Sciatic nerve (tissue), 2 donors: ENCODE measurements at places on chromosomes 1 and 21.

GRCh38 chr1:64701886-64702285 is 43.0 kb upstream of the RAVER2 start:
- no peak for DNase-seq

GRCh38 chr1:56256153-56257000 is 323.0 kb downstream of the PLPP3 start:
- no peak for DNase-seq

DNA sequence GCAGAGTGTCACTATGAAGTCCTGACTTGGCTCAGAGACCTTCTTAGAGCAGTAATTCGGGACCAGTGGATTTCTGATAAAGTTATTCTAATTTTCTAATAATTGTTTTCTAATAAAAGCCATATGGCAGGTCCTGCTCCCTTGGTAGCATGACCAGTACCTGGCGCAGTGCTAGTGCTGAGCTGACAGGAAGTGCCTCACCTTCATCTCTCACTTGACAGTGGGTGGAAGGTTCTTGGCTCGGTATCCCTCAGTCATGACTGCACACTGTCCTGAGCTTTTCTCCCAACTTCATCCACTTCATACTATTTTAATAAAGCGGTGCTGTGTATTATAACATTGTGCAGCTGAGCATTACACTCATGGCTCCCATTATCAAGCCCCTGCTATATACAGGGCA is 14.1 kb downstream of the VANGL1 start:
- no peak for DNase-seq

DNA sequence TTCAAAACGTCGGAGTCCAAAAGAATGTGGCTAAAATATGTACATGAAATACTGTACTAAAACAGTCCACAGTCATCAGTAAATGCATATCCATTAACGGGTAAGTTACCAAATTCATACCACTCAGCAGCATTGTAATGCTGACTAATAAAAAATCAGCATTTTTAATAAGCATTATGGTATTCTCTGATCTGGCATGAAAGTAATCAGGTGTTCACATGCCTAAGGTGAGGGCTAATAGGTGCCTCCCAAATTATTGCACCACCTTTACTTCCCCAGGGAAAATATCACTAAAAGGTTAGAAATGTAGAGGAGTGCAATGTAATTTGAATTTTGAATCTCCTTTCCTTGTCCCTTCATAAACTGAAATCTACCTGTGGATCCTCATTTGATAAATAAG is 69.6 kb upstream of the PTGS2 start:
- no peak for DNase-seq

GRCh38 chr21:33841561-33841960 is 74.0 kb downstream of the ATP5PO start:
- peak; percentile 41 for DNase-seq

- DNase-seq: no peak
Observed at GRCh38 chr21:33976082-33977016, 60.7 kb upstream of the ATP5PO start.

- no peak for DNase-seq
Observed at GRCh38 chr1:16716691-16717335, 23.5 kb upstream of the RNU1-4 start.

GRCh38 chr1:202710070-202711045 is at the start of gene SYT2:
SYT2 (minus strand) TSS chr1:202710454; CDS start chr1:202605772, 104,682 bp downstream.
- peak; percentile 63 for DNase-seq

GRCh38 chr1:3156936-3157335 is 87.9 kb downstream of the PRDM16 start:
- no peak for DNase-seq

GRCh38 chr1:110370827-110371226 is 20.0 kb downstream of the SLC16A4 start:
- no peak for DNase-seq

DNA sequence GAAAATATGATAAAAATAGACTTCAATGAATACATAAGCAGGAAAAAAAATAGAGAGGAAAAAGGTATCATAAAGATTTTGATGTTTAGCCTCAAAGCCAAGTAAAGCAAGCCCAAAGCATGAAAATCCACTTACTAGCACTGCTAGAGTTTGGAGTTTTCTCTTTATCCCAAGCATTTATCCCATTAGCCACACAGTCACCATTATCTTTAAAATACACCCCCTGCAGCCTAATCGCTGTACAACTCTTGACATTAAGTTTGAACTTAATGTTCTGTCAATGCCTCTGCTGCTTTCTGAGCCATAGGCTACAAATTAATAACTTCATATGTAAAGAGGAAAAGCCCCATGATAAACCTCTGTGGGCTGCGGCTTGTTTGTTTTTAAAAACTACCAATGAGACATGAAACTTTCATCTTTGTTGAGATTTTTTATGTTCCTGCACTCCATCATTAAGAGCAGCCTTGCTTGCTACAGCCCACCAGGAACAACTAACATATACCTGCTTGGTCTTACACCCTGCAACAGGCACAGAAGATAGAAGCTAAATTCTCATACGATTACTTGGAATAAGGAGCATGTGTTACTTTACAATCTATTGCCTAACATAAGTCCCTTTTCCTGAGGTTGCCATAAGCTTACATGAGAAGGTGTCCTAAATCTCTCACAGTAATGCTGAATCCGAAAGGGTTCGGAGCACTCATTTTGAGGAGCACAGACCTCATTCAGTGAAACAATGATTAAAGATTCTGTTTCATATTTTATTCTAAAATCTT is 202.4 kb downstream of the SMYD3 start:
- DNase-seq: no peak

- DNase-seq: no peak
Observed at GRCh38 chr21:37153196-37153934, 80.3 kb downstream of the TTC3 start.

DNA sequence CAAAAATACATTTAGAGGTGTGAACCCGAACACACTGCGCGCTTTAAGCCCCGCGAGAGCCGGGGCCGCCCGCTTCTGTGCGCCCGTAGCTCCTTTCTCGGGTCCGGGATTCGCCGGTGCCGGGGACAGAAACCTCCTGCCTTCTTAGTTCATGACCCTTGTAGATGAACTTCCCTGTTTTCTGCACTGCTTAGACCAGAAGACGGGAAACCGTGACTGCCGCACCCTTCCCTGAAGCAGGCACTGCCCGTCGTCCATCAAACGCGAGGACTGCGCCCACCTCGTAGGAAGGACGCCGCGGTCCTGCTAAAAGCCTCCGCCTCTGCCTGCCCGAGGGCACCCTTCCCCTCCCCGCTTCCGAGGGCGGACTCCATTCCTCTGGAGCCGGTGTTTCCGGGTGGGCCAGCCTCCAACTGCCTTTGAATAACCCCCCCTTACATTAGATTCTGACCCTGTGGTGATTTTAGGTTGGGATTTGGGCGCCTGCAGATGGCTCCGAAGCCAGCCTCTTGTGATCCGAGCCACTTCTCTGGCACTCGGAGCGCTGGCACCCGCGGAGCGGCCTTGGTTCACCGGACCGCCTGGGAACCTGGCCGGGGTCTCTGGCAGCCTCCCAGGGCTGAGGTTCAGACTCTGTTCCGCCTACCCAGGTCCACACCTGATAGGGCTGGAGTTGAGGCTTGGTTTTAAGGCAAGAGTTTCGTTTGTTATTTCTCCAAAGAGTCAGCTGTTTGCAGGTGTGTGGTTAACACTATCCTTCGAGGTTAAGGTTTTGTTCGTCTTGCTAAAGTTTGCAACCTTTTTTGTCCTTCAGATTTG is 1.2 kb upstream of the PTTG1IP start:
- peak; percentile 81 for DNase-seq

GRCh38 chr1:67336157-67336556 is 28.5 kb downstream of the IL12RB2 start:
- DNase-seq: no peak

DNA sequence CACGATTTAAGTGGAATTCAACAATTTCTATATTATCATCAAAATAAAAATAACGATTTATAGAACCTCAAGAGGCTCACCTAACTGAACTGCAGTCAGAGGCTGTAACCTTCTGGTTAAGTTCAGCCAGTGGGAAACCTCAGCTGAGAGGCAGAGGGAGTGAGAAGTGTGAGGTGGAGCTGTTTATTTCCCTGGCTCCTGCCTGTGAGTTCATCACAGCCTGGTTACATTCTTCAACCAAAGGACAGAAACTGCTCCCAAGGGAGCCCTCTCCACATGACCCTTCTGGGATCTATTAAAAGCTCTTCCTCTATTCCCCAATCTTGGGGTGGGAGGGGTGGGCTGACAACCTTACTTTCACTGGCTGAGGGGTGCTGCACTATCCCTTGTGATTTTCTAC is 22.2 kb downstream of the DYNLT5 start:
- no peak for DNase-seq

GRCh38 chr1:170596701-170597100 is 64.7 kb downstream of the GORAB start:
- DNase-seq: no peak

- no peak for DNase-seq
Observed at GRCh38 chr21:26961698-26962097, 5.2 kb downstream of the ADAMTS5 start.

DNA sequence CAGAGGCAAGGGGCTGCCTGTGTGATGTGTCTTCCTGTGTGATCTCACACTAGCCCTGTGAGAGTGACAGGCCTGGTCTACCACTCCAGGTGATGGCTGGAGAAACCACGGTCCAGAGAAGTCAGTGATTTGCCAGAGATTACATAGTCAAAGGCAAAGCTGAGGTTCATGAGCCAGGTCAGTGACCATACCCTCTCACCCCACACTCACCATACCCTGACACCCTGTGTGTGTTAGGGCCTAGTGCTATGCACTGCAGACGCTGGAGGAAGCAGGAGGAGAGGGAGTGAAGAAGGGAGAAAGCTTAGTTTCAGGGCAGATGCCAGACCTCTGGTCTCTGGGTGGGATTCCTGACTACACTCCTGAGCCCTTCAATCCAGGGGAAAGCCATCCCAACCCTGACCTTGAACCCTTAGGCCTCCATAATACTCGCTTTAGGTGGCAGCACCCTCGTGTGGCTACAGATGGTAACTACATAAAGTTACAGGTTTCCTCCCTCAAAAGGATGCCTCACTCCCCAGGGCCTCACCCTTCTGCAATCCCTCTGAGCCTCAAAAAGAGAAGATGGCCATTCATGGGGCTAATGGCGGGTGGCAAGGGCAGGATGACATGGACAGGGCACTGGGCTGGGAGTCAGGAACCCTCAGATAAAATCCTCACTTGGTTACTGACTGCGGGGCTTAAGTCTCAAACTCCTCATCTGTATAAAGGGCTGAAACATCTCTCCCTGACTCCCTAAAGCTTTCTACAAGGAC is 20.8 kb upstream of the SDC3 start:
- DNase-seq: peak; percentile 57
